ENCODE measurements at places on chromosomes 6 and 20. TPM values are rescaled to one million over a fixed set of nuclear protein-coding genes. Genes with fewer than 3 reads are reported as not detected.

DNA sequence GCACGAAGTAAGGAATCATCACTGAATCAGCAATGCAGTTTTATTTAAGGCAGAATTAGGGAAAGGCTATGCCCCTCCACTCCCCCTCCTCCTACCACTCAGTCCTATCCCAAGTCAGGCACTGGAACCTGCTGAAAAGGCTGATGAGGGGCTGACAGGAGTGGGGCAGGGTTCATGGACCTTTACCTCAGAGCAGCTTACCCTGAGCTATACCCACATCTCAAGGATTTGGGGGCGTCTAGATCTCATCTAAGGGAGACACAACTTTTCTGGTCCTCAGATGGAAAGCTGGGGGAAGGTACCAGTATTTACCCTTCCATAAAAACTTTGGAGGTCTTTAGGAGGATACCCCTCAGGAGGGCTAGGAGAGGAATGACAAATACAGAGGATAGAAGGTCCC, 27.2 kb downstream of the GSS start:
- DNase-seq, result no peak

DNA sequence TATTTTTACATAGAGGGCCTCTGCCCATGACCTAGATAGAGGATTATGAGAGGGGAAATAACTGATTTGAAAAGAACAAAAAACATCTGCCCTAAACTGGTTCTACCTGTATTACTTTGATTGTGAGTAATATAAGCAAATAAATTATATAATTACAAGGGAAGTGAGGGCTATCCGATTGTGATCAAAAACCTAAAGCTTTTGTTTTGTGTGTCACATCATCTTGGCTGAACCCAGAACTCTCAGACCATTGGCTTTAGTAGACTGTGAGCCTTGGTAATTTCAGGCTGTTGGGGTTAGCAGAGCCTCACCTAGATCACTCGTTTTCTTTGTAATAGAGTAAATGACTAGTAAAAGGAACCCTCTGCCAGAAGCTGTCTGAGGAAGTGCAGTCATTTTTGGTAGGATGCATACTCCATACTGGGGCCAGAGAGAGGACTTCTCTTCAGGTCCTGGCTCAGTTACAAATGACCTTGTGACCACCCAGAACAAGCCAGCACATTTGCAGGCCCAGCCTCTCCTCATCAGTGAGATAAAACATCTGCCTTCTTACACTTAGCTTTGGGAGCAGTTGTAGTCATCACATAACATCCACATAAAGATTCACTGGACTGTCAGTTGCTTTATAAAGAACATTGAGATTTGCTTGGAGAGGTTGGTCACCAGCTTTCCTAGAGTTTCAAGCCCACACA, 13.5 kb downstream of the STK35 start:
- DNase-seq, result no peak

- no peak for DNase-seq
Measured at GRCh38 chr6:112466373-112467151, 119.4 kb downstream of the RFPL4B start.

- DNase-seq, result no peak
Measured at GRCh38 chr6:39231521-39232243, 2.4 kb upstream of the KCNK5 start.

DNA sequence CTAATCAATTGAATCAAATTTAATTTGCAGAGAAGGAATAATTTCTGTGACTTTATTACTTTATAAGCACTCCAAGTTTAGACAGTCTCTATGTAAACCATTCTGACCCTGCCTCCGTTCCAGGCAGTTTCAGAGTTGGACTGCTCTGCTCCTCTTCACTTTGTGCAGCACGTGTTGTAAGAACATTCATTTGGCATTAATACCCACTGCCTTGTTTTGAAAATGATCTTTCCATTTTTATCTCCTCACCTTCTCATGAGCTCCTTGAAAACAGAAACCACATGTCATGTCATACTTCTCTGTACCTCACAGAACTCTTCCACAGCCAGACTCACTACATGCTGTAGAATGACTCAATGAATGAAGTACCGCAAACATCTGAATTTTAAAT, 25.5 kb downstream of the SLC22A1 start:
- DNase-seq, result no peak

DNA sequence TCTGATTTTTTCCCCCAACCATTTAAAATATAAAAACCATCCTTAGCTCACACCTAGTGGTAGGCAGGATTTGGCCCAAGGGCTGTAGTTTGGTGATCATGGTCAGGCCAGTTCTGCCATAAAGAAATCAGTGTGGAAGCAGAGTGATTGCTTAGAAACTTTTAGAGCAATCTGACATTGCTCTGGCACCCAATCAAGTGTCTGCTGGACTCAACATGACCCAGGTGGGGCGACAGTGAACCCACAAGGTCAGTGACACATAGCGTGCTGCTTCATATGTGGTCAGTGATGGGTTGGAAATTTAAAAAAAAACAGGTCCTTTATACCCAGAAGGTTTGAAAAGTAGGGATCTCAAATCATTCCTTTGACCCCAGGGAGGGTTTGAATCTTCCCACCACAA, 107.9 kb downstream of the BANF2 start:
- DNase-seq, result no peak

The CDSN gene
- total RNA-seq, result not detected

All from activated T-helper 1 cell treated with anti-CD3 and anti-CD28 coated beads, Interleukin-12 subunit alpha, Interleukin-12 subunit beta, Interleukin-2, Interleukin-4 antibody, amounts not matched to agents 30 ng/mL and 10 ng/mL and 1 ng/mL, durations not matched to agents 14 hours and 24 hours and 36 hours (primary cell).